ENCODE measurements at places on chromosomes 3 and 15. TPM values are rescaled to one million over a fixed set of nuclear protein-coding genes. Genes with fewer than 3 reads are reported as not detected.

Gene FSIP1
- total RNA-seq: 0.38 TPM

DNA sequence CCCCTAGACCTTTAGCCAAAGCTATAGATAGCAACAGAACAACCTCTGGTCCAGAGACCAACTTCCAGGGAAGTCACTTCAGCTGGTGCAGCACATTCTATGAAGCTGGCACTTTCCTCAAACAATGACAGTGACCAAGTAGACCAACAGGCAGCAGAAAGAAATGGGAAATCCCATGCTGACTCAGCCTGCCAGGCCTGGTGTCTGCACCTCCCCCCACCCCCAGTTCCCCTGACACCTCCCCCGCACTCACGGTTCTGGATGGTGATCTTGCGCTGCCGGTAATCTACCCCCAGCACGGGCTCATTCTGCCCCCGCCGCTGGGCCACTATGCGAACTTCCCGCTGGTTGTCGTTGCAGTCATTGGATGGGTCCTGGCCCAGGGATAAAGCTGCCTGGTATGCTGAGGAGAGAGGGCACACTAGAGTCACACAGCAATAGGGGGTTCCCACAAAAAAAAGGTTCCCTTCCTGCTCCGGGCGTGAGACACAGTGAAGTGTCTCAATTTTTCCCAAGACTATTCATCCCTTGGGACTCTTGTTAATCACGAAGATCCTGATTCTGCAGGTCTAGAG is 17.0 kb downstream of the ILDR1 start:
- no peak for DNase-seq

GRCh38 chr15:38638811-38639210 is 74.2 kb upstream of the RASGRP1 start:
- DNase-seq: no peak

DNA sequence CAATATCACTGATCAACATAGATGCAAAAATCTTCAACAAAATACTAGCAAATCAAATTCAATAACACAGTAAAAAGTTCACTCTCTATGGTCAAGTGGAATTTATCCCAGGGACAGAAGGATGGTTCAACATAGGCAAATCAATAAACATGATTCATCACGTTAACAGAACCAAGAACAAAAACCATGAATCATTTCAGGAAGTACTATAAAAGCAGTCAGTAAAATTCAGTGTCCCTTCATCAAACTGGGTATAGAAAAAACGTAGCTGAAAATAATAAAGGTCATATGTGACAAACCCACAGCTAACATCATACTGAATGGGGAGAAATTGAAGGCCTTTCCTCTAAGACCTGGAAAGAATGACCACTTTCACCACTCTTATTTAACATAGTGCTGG is 172.1 kb downstream of the POLR2M start:
- no peak for DNase-seq

Gene TYRO3
- total RNA-seq: 6.5 TPM

GRCh38 chr3:77191640-77192039 is 151.7 kb downstream of the ROBO2 start:
- no peak for DNase-seq

DNA sequence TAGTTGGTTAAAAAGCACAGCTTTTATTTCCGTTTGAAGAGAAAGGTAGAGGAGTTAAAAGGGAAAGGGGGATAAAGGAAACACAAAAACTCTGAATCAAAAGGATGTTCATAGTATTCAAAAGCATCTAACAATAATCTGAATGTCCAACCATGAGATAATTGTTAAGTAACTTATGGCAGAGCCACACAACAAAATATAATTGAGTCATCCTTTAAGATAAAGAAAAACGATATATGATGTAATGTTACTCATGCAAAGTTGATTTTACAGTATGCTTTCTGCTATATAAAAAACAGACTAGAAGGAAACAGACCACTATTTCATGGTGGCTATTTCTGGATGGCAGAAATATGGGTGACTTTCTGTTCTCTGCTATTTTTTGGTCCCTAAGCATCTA is 3.9 kb downstream of the XPC start:
- no peak for DNase-seq

DNA sequence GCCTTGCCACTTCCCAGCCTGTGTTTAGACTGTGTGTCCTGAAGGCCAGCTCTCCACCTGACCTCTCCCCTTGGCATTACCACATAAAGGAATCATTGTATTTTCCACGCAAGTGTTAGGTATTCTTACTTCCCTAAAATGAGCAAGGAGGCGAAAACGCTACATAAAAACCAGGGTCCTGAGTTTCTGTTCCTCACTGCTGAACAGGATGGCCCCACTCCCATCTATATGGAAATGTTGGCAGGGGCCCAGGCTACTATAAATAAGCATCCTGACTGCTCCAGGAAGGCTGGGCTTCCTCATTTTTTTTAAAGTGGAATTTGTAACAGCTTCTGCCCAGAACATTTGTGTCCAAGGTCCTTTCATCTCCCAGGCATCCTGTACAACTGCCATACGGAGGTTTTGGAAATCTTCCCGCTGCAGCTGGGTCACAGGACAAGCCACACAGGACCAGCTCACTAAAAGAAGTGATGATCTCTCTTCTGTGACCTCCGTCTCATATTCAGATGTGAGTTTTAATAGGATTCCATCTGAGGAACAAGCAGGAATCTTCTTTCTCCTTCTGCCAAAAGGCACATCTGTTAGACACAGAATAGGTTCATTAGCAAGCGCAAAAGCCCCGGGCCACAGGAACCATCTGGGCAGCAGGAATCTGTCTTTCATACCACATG is 56.4 kb upstream of the LIMD1 start:
- no peak for DNase-seq

DNA sequence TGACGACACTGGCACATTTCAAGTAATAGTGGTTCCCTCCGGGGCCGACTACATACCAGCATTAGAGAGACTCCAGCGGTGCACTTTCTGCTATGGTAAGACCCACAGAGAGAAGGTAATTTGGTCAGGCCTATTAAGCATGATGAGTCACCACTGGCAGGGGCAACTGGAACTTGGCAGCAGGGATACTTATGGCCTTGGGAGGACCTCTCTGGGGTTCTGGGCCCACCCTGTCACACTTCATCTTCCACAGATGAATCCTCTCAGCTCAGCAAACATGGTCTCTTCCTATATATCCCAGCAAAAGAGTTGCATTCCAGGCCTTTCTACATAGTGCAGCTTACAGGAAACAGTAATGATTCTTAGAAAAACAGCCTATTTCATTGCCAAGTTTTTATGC is 88.0 kb downstream of the PIK3R4 start:
- DNase-seq: no peak
